Activated T-helper 1 cell treated with anti-CD3 and anti-CD28 coated beads, Interleukin-2, amount 50 U/mL, for 16 hours (primary cell): ENCODE measurements at places on chromosomes 2 and 18.

- no peak for DNase-seq
These were observed 170.0 kb downstream of the LTBP1 start for GRCh38 chr2:33116799-33117198.

GRCh38 chr2:15700131-15700530, 108.5 kb downstream of the DDX1 start:
- no peak for DNase-seq

- DNase-seq, result no peak
These were observed 29.2 kb downstream of the DYTN start for GRCh38 chr2:206688990-206689389.

GRCh38 chr2:88841224-88841929, 149.9 kb downstream of the RPIA start:
- DNase-seq, result no peak
